ENCODE measurements at places on chromosomes 16 and 17.
A peak's percentile ranks its signal among the peaks of the same experiment; 100 is the strongest.

DNA sequence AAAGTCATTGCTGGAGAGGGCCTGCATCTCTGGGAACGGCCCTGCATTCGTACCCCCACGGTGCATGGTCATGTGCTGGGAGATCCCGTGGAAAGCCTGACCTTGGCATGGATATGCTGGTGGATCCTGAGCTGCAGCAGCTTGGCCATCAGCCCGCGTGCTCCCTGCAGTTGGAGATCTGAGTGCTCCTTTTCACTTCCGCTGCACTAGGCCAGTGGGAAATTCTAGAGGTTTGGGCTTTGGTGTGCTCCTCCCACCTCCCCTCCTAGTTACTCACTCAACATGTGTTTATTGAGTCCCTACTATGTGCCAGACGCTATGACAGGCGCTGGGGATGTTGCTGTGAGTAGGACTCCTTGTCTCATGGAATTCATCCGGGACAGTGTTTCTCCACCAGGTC lies 91.1 kb downstream of the RGS9 start:
- H3K27ac ChIP-seq: no peak overlapping the region
- H3K36me3 ChIP-seq: no peaks in the 10 kb centered on the region
- no peak overlapping the region for H3K4me3 ChIP-seq

DNA sequence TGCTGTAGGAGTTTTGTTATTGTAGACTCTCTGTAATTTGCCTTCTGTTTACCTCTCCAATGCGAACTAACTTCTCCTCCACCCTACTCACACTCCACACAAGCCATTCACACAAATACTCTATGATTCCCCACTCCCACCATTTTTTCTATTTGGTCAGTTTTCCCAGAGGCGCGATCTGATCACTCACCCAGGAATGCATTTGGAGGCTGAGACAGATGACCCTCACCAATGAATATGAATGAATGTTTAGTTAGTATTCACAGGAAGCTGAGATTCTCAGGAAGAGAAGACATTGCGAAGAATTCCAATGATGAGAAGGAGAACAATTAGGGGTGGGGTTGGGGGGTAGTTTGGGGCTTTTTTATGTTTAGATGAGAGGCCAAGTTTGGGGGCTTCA lies 10.5 kb upstream of the ANKFN1 start:
- DNase-seq: no peak
- H3K36me3 ChIP-seq: no peaks in the 10 kb centered on the region
- H3K27ac ChIP-seq: no peak overlapping the region
- H3K4me3 ChIP-seq: no peak overlapping the region
- H3K27me3 ChIP-seq: no peaks in the 10 kb centered on the region

DNA sequence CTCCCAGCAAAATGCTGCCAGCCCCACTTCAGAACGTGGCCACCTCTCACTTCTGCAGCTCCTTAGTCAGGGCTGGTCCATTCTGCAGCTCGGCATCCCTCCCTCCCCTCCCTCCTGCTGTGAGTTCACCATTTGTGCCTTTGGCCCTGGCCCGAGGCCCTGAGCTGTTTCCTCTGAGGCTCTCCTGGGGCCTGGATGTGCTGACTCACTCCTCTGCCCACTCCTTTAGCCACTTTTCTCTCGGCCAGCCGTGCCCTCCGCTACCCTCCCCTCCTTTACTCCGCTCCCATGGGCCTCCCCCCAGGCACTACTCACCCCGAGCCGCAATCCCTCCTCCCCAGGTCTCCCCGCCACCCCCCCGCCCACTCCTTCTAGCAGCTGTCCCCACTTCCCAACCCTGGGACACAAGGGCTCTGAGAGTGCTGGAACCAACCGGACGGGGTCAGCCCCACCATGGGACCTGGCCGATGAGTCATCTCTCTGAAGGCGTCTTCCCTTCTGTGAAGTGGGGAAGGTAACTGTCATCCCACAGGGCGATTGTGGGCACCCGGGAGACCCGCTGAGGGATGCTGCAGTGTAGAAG lies 11.5 kb downstream of the KCNG4 start:
- H3K4me1 ChIP-seq: no peaks in the 10 kb centered on the region
- H3K27me3 ChIP-seq: no peaks in the 10 kb centered on the region
- no peak for DNase-seq
- no peak overlapping the region for H3K4me3 ChIP-seq
- H3K27ac ChIP-seq: no peak overlapping the region

DNA sequence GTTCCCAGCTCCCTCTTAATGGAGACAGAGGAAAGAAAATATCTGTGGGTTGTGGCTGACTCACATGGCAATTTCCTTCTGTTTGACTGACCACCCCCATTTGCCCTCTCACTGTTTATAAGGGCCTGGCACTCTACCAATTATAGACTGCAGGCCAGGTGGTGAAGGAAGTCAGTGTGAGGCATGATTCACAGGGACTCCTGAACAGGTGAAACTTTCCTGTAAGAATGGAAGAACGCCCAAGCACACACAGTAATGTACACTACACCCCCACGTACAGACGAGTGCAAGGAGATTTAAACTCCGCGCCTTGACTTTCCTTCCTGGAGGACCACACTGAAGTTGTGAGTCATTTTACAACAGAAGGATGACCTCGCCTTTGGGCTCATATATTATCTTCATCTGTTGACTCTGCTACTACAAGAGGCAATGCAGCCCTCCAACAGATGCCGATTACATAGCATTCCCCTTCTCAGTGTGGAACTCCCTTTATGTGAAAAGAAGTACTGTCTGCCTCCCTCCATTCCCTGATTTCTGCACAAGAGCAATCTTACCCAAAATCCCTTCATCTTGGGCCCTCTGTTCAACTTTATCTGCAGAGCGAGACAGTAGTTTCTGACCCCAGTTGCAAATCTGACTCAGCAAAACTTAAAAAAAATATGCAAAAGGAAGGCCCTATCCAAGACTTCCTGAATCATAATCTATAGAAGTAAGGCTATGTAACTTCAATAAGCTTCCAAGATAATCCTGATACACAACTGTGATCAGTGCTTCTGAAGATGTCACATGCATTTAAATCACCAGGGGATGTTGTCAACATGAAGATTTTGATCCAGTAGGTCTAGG lies 163.6 kb downstream of the SHISA6 start:
- no peak for DNase-seq
- no peaks in the 10 kb centered on the region for H3K4me1 ChIP-seq
- no peak overlapping the region for H3K27ac ChIP-seq
- no peaks in the 10 kb centered on the region for H3K36me3 ChIP-seq
- no peak overlapping the region for H3K4me3 ChIP-seq
- H3K27me3 ChIP-seq: no peaks in the 10 kb centered on the region

- no peak overlapping the region for H3K27ac ChIP-seq
- no peaks in the 10 kb centered on the region for H3K27me3 ChIP-seq
- H3K4me1 ChIP-seq: no peaks in the 10 kb centered on the region
- H3K4me3 ChIP-seq: no peak overlapping the region
- DNase-seq: no peak
- H3K36me3 ChIP-seq: no peaks in the 10 kb centered on the region
Observed at GRCh38 chr16:48963901-48964615, 317.6 kb downstream of the CBLN1 start.

DNA sequence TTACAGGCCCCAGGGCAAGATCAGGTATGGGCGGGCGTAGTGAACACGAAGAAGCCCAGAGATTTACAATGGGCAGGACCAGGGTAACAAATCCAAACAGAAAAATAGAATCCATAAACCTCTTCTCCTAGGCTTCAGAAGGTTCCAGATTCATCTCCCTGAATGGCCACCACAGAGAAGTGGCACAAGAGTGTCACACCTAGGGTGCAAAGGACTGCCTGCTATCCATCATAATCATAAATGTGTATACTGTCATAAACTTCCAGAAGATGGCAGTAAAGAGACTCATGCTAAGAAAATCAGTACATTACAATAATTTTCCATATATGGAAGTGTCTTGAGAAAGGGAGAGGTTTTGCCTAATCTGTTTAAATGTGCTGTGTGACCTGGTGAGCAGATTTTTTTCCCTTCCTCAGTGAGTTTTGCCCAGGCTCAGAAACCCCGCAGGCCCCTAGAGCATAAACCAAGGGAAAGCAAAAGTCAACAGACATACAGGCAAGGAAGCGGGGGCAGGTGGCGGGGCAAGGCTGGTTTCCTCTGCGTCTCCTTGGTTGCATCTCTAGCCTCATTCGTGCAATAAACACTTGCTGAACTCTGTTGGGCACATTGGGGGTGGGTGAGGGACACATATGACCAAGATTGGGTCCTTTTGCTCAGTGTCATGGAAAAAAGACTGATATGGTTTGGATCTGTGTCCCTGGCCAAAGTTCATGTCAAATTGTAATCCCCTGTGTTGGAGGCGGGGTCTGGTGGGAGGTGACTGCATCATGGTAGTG lies 92.0 kb upstream of the CDH5 start:
- no peak overlapping the region for H3K4me3 ChIP-seq
- H3K36me3 ChIP-seq: no peaks in the 10 kb centered on the region
- H3K27ac ChIP-seq: no peak overlapping the region
- H3K27me3 ChIP-seq: peaks cover 4% of the 10 kb centered on the region
- DNase-seq: peak; percentile 7
- H3K4me1 ChIP-seq: peaks cover 12% of the 10 kb centered on the region

DNA sequence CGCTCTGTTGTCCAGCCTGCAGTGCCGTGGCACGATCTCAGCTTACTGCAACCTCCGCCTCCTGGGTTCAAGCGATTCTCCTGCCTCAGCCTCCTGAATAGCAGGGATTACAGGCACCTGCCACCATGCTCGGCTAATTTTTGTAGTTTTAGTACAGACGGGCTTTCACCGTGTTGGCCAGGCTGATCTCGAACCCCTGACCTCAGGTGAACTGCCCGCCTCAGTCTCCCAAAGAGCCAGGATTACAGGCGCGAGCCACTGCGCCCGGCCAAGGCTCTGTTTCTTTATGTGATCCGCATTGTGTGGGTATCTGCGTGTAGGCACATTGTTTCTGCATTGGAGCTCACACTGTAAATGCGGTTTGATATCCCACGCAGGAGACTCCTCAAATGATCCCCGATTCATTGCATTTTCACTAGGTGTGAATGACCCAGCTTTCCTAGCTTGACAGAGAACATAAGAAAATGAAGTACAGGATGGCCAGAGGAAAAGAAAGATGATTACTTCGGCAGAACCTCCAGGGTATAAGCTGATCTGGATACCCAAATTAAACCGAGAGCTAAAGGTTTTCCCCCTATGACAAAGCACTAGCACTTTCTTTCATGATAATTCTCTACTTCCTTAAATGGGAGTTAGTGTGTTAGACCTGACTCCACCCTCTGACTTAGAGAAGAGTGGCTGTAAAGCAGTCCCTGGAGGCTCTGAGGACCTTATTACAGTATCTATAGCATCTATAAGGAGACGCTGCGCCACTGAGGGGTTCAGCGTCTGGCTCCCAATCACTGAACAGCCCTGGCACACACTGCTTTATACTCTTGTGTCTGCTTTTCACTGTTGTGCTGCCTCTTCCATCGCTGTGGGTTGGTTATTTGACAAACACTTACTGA lies 17.3 kb downstream of the COTL1 start:
- H3K4me3 ChIP-seq: peak overlapping the region; percentile 57
- peaks cover 97% of the 10 kb centered on the region for H3K4me1 ChIP-seq
- DNase-seq: peak; percentile 59
- H3K27me3 ChIP-seq: no peaks in the 10 kb centered on the region

- H3K36me3 ChIP-seq: no peaks in the 10 kb centered on the region
- H3K4me3 ChIP-seq: no peak overlapping the region
- H3K27ac ChIP-seq: no peak overlapping the region
- DNase-seq: no peak
Observed at GRCh38 chr17:79217473-79218135, 143.0 kb downstream of the ENGASE start.

GRCh38 chr17:58340405-58340876 lies 11.6 kb downstream of the SUPT4H1 start:
- peaks cover 93% of the 10 kb centered on the region for H3K4me1 ChIP-seq
- peaks cover 2% of the 10 kb centered on the region for H3K36me3 ChIP-seq
- DNase-seq: no peak
- H3K27ac ChIP-seq: peak overlapping the region; percentile 97
- no peaks in the 10 kb centered on the region for H3K27me3 ChIP-seq

GRCh38 chr17:2120586-2121335 lies 65.9 kb downstream of the HIC1 start:
- no peak overlapping the region for H3K4me3 ChIP-seq
- no peak overlapping the region for H3K27ac ChIP-seq
- H3K4me1 ChIP-seq: peaks cover 19% of the 10 kb centered on the region
- H3K27me3 ChIP-seq: no peaks in the 10 kb centered on the region
- no peaks in the 10 kb centered on the region for H3K36me3 ChIP-seq

GRCh38 chr17:11182430-11182829 lies 58.6 kb upstream of the SHISA6 start:
- H3K4me3 ChIP-seq: no peak overlapping the region
- no peaks in the 10 kb centered on the region for H3K4me1 ChIP-seq
- DNase-seq: no peak
- no peaks in the 10 kb centered on the region for H3K36me3 ChIP-seq
- no peak overlapping the region for H3K27ac ChIP-seq

DNA sequence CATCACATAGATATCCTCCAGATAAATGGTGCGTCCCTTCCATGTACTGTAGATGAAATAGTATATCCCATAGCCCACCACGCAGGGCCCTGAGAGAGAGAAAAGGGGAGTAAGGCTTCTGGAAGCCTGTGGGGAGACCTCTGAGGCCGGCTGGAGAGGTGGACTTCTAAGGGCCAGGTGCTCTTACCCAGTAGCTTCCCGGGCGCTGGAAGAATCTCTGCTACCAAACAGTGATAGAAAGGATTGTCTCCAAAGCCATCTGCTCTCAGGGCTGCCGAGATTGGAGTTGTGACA lies 718 bp downstream of the SAT2 start:
- H3K4me1 ChIP-seq: peaks cover 13% of the 10 kb centered on the region
- peak overlapping the region; percentile 82 for H3K27ac ChIP-seq
- H3K27me3 ChIP-seq: no peaks in the 10 kb centered on the region
- no peak for DNase-seq
